AG10803 (cell line): ENCODE measurements at places on chromosomes 6 and 20.

- DNase-seq, result no peak
Observed at GRCh38 chr6:116483616-116484015, 22.4 kb downstream of the CALHM6 start.

DNA sequence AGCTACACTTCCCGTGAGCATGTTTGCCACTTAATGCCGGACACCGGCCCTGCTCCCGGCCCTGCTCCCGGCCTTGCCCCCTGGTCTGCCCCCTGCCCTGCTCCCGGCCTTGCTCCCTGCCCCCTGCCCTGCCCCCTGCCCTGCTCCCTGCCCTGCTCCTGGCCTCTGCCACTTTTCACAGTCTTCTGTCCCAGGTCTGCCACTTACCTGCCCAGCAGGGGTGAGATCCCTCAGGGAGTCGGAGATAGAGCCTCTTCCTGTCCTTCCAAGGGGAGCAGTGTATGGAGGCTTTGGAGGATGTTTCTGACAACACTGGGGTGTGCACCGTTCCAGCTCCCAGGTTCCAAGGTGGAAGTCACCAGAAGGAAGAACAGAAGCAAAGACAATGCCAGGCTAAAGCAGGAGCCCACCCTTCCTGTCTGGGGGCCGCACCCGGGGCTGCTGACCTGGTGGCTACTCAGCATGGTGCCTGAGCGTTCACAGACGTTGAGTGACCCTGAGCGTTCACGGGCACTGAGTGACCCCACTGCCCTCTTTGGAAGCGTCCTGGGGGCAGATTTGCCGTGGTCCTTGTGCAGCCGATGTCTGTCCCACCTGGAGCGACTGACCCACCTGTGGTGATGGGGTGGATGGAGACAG, 199.8 kb downstream of the DLL1 start:
- DNase-seq, result no peak

DNA sequence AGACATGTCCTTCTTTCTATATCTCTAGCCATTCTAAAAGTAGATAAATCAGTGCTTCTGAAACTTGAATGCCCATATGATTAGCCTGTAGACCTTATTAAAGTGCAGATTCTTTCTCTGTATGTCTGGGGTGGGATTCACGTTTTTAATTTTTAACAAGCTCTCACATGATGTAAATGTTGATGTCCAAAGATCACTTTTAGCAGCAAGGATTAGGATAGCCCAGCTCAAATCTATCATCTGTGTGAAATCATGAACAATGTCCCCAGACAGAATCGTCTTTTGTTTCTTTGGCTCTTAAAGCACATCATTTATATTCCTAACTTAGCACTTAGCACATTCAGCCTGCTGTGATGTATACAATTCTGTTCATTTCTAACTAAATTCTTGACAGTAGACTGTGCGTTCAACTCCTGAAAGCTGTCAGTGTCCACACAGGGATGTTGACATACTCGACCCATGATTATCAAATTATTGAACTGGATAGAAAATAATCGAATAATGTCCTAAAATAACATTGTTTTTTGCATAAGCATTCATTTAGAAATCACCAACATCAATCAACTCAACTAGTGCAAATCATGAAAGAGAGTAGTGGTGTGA, 102.1 kb upstream of the MLIP start:
- DNase-seq, result no peak

DNA sequence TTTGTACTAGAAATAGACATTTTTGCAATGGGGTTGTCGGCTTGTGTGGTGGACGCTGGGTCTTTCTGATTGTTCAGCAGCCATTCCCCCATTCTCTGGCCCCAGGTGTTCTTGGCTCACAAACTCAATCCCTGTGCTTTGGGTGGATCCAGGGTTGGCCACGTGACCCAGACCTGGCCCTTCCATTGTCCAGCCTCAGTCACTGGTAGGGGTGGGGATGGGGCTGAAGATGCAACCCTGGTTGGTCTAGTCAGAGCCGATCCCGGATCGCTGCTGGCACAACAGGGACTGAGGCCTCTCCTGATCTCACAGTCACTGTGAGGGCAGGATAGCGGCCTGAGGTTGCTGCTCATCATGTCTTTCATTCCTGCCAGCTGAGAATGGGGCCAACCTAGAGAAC, 365.3 kb upstream of the SULF2 start:
- DNase-seq, result no peak

- DNase-seq, result peak; percentile 54
Observed at GRCh38 chr6:41027799-41028560, 11.0 kb downstream of the UNC5CL start.

- DNase-seq, result no peak
Observed at GRCh38 chr6:68911334-68911733, 276.3 kb downstream of the ADGRB3 start.

DNA sequence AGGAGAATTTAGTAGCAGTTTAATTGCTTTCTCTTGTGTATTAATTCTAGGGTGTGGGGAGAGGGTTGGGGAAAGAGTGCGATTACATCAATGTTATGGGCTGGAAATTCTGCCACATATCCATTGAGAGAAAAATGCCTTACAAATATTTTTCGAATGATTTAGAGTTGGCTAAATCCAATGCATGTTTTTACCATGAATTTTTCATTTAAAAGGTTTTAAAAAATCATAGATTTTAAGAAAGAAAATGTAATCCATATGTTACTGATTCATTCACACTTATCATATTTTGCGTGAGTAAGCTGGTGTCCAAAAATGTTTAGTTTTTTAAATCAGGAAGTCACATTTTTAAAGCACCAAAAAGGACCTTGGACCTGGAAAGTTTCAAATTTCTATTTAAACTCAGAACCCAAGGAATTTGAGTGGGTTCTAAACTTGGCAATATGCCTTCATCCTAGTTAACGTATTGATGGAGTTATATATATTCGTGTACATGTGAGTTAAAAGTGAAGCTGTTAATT, 627.4 kb upstream of the CITED2 start:
- peak; percentile 89 for DNase-seq

- DNase-seq, result no peak
Observed at GRCh38 chr6:90895299-90896074, 308.6 kb upstream of the MAP3K7 start.

DNA sequence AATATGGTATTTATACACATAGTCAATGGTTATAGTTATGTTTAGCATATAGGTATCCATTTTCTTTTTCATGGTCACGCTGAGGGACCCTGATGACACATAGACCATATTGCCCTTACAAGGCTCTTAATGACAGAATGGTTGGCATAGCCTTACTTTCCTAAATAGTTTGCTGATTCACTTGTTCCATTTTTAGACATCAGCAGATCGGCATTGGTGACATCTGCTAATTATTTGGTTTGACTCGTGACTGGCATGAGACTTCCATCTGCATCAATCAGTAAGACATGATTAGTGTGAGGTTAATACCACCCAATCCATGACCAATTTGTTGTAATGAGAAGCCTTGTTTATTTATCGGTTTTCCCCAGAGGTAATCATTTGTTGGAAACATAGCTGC, 309.7 kb downstream of the ALDH8A1 start:
- no peak for DNase-seq

- DNase-seq, result no peak
Observed at GRCh38 chr20:34012735-34013134, 19.0 kb downstream of the RALY start.

DNA sequence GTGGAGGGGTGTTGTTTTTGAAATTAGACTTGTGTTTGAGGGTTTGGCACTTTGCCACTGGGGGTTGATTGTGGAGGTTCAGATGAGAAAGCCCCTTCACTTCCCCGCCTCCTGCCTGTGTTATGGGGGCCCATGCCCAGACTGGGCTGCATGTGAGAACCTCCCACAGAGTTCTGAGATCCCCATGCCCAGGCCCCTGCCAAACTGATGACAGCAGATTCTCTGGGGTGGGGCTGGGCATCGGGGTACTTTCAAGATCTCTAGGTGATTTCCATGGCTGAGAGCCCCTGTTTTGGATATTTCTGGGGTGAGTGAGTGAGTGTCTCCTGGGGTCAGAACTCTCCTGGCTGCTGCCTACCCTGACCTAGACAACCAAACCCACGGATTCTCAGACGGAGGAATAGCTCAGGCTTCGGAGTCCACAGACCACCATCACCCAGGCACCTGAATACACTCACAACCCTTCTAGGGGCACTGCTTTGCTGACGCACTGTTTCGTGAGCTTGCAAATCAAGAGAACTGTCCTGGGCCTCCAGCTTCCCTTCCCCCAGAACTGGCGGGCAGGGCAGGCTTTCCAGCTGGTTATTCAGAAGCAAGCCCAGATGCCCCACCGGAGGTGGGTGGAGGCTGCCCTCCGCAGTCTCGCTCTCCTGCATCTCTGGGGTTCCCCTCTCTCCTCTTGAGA, 6.3 kb downstream of the BCAS1 start:
- DNase-seq, result no peak

DNA sequence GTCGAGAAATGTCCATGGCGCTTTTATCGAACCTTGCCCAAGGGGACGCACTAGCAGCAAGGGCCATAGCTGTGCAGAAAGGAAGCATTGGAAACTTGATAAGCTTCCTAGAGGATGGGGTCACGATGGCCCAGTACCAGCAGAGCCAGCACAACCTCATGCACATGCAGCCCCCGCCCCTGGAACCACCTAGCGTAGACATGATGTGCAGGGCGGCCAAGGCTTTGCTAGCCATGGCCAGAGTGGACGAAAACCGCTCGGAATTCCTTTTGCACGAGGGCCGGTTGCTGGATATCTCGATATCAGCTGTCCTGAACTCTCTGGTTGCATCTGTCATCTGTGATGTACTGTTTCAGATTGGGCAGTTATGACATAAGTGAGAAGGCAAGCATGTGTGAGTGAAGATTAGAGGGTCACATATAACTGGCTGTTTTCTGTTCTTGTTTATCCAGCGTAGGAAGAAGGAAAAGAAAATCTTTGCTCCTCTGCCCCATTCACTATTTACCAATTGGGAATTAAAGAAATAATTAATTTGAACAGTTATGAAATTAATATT, 115.7 kb downstream of the TMEM242 start:
- DNase-seq, result no peak

DNA sequence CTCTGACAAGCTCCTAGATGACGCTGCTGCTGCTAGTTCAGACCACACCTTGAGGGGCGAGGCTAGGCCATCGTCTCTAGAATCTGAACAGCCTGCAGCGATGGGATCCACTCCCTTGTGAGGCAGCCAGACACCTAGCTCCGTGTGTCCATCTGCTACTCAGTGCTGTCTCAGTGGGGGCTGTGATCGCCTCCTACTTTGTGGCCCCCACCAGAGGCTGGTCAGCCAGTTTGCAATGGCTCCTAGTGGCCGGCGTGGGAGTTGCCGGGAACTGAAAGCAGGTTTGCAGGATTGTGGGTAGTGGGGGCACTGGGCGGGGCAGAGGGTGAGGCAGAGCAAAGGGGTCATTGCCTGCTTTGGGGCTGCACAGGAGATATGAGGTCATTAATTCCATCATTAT, 2.8 kb downstream of the CCN5 start:
- no peak for DNase-seq

- no peak for DNase-seq
Observed at GRCh38 chr20:38198238-38198861, 33.3 kb upstream of the TGM2 start.

GRCh38 chr20:33518071-33518470, 28.2 kb downstream of the CBFA2T2 start:
- DNase-seq, result peak; percentile 70

- DNase-seq, result peak; percentile 86
Observed at GRCh38 chr20:13212750-13213149, 8.3 kb upstream of the ISM1 start.

DNA sequence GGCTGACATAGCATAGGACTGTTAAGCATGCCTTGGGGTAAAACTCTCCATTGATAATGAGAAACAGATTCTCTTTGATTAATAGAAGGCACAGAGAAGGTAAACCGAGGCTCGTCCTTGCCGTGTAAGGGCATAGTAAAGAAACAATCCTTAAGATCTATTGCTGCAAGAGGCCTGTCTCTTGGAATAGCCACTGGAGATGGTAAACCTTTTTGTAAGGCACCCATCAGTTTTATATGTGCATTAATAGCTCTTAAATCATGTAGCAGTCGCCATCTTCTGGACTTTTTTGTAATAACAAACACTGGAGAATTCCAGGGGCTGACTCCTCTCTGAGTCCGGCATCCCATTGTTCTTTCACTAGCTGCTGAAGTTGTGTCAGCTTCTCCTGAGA, 8.4 kb upstream of the ABHD12 start:
- peak; percentile 79 for DNase-seq

GRCh38 chr20:55054453-55054852, 579.1 kb downstream of the DOK5 start:
- no peak for DNase-seq

GRCh38 chr20:54195483-54196472, 12.1 kb upstream of the PFDN4 start:
- no peak for DNase-seq

DNA sequence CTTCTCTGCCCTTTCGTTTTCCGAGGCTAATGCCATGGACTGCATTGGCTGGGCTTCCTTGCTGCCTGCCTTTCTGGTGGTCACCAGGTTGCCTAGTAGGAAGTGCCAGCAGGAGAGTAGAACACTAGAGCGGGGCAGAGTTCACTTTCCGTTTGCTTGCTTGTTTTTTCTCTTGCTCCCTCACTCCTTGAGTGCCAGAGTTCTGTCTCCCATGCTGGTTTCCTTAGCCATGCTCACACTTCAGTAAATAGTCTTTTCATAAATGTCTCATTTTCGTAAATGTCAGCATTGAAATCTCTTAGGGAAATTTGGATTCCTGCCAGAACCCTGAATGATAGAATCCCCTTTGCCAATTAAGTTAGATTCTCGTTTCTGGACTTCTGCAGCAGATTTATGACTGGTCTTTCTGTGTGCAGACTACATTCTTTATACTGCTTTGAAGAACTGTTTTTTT, 63.9 kb downstream of the FAM83B start:
- no peak for DNase-seq

- DNase-seq, result no peak
Observed at GRCh38 chr6:22027040-22027725, 269.7 kb downstream of the PRL start.

GRCh38 chr20:49186535-49187329, 1.4 kb downstream of the STAU1 start:
- DNase-seq, result peak; percentile 48

GRCh38 chr20:53597521-53598120, 4.0 kb upstream of the ZNF217 start:
- no peak for DNase-seq

- DNase-seq, result no peak
Observed at GRCh38 chr6:40390144-40390800, 196.9 kb downstream of the LRFN2 start.

- DNase-seq, result no peak
Observed at GRCh38 chr6:75199889-75200288, 6.0 kb downstream of the COL12A1 start.

DNA sequence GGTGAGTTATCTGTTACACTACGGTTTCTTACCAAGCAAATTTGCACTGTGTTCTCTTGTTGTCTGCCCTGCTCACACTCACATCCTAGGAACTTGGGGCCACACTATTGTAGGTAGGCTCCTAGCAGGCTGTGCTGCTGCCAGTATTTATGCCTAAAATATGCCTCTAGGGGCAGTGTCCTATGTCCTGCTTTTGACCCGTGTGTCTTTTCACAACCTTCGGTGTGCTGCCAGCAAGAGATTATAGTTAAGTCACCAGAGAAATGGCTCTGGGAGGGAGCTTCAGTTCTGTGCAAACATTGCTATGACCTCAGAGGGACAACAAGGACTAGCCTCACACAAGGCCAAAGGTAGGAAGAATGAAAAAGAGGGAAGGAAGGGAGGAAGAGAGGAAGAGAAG, 8.9 kb upstream of the TAAR5 start:
- DNase-seq, result no peak

- DNase-seq, result no peak
Observed at GRCh38 chr20:8344106-8344505, 212.0 kb downstream of the PLCB1 start.
